ENCODE measurements at places on chromosomes 12 and 14.

DNA sequence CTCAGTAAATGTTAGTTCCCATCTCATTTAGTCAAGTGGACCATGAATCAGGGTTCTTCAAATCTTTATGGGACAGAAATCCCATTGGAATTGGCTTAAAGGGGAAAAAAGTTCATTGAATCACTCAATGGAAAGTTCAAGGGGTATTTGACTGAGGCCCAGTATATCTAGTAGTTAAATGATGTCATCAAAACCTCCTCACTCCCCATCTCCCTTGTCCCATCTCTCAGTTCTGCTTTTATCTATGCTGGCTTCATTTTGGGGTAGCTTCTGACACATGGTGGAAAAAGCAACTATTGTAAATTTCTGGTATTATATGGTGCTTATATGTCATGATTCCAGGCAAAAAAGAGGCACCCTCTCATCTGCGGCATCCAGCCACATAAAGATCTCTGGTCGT is 51.9 kb downstream of the DAAM1 start:
- DNase-seq = no peak

DNA sequence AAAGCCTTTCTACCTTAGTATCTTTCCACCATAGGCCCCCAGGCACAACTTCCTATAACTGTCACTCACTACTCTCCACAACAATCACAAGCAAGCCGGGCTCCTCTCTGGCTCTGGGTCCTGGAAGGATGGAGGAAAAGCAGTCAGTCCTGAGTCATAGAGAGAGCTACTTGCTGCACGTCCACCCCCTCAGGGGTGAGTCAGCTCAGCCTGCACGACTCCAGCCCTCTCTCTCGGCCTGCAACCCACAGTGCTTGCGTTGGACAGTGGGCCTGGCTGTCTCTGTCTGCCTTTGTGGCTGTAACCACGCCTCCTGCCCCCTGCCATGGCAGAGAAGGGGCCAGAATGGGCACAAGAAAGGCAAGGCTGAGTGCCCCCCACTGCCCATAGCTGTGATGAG is 154.1 kb upstream of the FKBP4 start:
- DNase-seq = peak; percentile 13

GRCh38 chr12:131918311-131919050 is 10.6 kb upstream of the PUS1 start:
- DNase-seq = no peak

- no peak for DNase-seq
Observed at GRCh38 chr14:50943261-50943942, 881 bp downstream of the PYGL start.

DNA sequence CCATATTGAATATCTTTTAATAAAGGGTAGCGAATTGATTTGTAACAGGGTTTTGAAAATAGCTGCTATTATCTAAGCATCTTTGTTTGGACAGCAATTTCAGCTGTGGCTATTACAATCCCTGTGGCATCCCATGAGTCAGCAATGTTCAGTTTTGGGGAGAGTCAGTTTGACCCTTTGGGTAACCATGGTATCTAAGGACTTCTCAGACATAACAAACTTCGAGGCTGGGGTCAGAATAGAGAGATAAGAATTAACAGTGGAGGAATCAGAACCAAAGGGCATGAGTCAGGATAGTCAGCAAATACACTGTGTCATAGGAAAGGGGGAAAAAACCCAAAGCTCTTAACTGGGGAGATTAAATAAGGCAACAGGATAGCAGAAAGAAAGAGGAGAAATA is 11.7 kb upstream of the PTHLH start:
- DNase-seq = no peak

- DNase-seq = no peak
Observed at GRCh38 chr12:88381466-88381865, 198.8 kb downstream of the KITLG start.

DNA sequence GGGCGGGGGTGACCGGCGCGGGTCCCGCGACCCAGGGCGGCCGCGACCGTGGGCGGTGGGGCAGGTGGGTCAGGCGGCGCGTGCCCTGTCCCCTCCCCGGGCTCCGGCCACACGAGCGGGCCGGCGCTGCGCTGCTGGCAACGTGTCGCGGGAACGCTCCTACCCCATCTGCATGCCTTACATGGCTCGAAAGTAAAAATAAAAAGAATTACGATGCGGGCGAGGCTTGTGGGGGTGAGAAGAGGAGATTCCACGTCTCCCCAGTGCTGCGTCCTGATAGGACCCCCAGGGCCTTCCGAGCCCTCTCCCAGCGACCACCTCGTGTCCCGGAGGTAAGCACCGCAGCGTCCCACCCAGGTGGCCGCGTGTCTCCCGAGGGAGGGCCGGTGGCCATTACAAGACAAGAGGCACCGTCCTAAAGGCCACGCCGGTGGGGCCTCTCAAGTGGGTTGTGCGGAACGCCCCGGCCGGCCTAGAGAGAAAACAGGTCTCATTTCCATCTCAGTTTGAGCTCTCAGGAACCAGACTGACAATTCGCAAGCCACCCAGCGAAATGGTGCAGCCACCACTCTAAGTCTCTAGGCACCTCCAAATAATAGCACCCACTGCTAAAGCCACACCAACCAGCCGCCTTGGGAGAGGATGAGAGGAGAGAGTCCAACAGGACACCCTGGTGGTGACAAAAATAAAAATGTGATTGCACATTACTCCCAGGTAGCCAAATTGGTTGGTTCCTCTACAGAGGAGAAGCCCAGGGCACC is 612 bp upstream of the FOXN3 start:
- peak; percentile 54 for DNase-seq
